NCI-H345 (cell line): ENCODE measurements at places on chromosomes 11 and 22.

DNA sequence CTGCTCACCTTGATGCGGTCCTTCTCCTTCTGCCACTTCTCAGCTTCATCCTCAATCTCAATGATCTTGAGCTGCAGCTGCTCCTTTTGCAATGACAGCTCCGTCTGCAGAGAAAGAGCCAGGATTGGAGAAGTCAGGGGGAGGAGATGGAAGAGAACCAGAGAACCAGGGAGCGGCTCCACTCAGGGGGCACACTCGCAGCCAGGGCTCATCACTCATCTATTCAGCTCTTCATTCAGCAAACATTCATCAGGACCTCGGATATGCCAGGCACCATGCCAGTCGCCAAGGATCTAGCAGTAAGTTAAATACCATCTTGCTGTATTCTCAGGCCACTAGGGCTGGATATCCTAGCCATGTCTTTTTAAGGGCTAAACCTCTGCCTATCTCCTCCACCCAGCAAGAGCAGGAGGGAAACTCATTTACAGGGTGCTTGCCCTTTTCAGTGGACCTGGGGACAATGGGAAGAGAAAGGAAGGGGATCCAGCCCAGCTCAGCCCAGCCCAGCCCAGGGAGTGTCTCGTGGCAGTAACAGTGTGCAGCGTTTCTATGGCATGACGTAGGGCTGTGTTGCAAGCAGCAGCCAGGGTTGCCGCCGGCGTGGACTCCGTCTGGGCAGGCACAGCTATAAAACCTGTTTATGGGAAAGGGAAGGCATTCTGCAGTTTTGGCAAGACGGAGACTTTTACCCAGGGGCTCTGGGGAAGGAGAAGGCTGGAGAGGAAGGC lies 9.4 kb downstream of the TRIM29 start:
- DNase-seq: no peak

DNA sequence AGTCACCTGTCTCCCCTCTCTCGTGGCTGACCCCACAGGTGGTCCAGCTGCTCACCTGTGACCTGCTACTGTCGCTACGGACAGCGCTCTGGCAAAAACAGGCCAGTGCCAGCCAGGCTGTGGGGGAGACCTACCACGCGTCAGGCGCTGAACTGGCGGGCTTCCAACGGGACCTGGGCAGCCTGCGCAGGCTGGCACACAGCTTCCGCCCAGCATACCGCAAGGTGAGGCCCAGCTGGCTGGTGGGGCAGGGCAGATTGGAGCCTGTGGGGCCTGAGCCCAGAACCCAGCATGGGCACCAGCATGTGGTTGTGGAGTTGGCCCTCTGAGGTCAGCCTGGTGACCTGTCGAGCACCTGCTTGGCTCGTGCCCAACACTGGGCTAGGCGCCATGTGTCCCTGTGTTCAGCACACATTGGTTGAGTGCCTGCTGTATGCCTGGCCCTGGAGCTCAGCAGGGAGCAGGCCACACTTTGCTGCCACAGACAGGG lies 11.9 kb downstream of the SHISA8 start:
- peak; percentile 8 for DNase-seq

DNA sequence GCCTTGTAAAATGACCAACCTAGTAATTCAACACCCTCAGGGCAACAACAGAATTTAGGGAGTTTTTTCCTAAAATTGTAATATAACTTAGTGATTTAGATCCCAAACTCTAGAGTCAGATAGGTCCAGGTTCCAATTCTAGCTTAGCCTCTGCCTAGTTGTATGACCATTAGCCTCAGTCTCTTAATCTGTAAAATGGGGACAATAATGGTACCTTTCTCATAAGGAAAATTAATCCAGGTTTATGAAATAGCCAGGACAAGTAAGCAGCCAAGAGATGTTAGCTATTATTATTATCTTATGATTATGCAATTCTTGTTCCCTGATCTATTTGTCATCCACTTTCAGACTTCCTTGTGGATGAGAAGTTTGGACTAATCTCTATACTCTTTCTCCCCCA lies 4.1 kb downstream of the TFIP11 start:
- DNase-seq: no peak

DNA sequence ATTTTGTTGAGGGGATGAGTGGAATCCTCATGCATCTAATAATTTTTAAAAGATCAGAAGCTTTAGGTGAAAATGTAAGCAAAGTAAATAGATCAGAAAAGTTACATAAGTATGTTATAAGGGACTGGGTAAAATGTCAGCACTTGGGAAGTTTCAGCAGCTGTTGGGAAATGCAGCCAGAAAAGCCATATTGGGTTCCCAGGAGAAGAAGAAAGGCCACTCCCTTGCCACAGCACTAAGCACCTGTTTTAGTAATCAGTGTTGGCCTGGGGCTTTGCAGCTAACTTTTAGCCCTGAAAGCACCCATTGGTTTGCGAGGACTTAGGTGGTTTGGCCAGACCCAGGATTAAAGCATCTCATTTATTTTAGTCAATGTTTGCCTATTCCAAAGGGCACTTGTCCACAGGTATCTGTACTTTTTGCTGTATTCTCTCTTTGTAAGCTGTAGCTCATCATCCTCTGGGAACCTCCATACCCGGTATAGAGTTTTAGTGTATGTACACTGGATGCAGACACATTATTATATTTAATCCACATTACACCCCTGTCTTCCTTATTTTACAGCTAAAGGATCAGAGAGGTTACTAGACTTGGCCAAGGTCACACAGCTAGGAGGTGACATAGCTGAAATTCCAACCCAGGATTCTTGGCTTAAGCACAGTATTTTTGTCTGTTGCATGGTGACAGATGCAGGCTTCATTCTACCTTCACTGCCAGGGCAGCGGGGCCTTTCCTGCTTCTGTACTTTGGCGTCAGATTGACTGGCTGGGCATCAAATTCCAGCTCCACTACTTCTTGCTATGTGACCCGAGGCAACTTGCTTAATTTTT lies 127.7 kb upstream of the SESN3 start:
- no peak for DNase-seq

DNA sequence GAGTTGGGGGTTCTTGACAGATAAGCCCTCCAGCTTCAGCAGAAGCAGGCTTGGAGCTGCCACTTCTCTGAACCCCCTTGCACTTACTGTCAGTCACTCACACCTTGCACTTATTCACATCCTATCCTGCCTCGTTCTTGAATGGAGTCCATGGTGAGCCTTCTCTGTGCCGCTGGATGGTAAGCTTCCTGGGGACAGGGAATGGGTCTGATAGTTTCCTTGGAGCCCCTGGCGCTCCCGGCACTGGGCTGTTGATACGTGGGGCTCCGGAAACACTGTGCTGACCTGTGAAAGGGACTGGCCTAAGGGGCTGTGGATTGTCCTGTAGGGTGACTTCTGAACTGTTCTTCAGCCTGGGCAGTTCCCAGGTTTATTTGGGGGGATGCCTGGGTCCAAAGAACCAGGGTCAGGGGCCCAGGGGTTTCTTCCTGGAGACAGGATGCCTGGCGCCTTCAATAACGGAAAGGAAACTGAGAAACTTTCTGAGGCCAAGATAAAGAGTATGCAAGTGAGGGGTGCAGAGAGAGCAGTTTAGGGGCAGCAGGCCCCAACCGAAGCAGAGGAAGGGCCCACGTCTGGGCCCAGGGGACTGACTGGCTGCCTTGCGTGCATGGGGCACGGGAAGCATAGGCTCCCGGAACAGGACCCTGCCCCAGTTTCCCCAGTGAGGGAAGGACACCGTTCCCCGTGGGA lies 709 bp upstream of the ST3GAL4 start:
- DNase-seq: no peak

- peak; percentile 78 for DNase-seq
Measured at GRCh38 chr11:114098927-114099326, 39.4 kb downstream of the ZBTB16 start.

DNA sequence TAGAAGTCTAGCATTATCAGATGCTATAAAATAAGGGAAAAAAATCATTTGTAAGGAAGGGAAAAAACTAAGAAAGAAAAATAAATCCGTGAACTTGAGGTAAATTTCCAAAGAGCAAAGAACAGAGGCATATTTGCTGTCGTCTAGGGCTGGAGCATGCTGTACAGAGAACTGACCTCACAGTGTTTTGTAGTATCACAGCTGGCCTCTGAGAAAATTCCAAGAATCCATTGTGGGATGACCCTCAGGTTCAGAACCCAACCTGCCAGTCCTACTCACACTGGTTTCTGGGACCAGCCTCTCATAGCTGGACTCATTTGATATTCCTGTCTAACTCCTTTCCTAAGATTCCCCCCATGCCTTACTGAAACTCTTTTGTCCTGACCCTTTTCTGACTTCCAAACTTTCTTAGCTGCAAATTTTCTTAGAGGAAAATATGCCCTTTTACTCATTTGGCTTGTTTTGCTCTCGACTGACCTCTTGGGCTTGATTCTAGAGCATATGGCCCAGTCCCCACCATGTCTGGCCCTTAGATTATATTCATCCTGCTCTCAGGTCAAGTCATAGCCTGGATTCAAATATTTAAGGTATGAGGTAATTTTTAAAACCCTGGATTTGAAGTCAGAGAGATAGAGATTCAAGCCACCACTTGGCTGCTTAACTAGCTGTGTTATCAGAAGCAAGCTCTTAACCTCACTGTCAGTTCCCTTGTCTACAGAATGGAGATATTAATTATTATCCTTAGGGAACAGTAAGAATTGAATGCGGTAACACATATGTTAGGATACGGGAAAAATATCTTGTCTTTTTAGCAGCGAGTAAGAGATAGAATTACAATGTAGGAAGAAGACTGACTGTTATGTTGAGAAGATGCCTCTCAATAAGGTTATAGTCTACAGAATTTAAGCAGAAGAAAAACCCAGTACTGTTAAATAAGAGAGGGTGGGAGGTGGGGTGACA lies 89.7 kb upstream of the KCNA4 start:
- DNase-seq: no peak

DNA sequence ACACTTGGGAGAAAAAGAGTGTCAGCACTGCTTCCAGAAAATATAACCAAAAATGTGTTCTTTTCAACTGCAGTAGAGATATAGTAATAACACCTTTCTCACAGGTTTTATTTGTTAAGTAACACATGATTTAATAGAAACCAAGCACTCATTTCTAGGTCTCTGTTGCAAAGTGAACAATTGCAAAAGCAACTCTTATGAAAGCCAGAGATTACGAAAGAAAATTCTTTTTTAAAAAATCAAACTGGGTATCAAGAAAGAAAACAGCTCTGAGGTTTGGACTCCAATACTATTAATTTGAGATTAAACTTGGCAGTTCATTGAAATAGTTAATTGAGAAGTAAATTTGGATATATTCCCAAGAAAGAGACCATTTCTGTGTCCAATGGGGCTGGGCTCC lies 9.8 kb upstream of the XKR3 start:
- no peak for DNase-seq

- DNase-seq: peak; percentile 9
Measured at GRCh38 chr22:38172832-38173640, 8.6 kb downstream of the PLA2G6 start.

DNA sequence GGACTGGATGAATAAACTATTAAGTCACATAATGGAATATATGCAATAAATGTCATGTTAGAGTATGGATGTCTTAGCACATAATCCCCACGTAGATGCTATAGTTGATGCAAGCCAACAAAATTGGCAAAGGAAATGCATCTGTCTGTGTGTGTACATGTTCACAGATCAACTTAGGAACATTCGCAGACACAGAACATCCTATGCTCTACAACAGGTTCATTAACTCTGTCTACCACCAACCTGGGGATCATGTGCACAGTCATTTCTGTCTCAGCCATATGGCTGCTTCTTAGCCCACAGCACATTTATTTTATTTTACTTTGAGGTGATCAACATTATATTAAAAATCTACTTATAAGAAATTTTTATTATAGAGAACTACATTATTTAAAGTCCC lies 4.9 kb downstream of the MSANTD4 start:
- DNase-seq: no peak
